ENCODE measurements at places on chromosomes 3 and 15. TPM values are rescaled to one million over a fixed set of nuclear protein-coding genes. Genes with fewer than 3 reads are reported as not detected.
A peak's percentile ranks its signal among the peaks of the same experiment; 100 is the strongest.

GRCh38 chr15:29518442-29518841 is 248.8 kb upstream of the NSMCE3 start:
- no peak overlapping the region for H3K4me3 ChIP-seq
- no peak for DNase-seq
- no peaks in the 10 kb centered on the region for H3K36me3 ChIP-seq
- no peaks in the 10 kb centered on the region for H3K27me3 ChIP-seq
- no peak overlapping the region for H3K27ac ChIP-seq

DNA sequence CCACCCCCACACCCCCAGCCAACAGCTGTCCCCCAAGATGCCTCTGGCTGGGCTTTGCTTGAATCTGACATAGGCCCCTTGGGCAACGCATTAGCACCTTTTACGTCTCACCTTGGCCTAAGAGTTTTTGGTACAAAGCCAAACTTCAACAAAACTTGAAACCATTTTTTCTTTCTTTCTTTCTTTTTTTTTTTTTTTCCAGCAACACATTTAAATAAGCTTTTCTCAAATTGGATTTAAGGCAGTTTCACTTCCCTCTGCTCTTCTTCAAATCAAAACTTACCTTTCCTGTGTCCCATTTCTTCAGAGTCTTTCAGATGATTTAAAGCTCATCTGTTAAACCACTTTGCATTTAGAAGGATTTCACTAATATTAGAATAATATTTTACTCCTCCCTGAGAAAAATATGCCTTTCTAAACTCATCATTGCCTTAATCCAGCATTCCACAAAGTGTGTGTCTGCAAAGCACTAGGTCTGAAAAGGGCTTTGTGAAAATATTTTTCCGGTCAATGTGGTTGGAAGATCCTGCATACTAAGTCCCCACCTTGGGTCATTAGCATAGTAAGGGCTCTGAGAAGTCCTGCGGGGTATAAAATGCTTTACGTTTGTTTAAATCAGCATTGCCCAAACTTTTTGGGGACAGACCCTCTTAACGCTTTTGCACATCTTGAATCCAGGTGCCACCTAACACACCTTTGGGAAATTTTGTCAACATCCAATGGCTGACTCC is 217.0 kb downstream of the TLE3 start:
- no peak for DNase-seq
- no peaks in the 10 kb centered on the region for H3K27me3 ChIP-seq
- no peaks in the 10 kb centered on the region for H3K36me3 ChIP-seq
- no peak overlapping the region for H3K4me3 ChIP-seq

GRCh38 chr3:194554473-194555123 is 67.8 kb upstream of the ATP13A3 start:
- H3K27me3 ChIP-seq: no peaks in the 10 kb centered on the region
- H3K4me3 ChIP-seq: no peak overlapping the region
- no peak overlapping the region for H3K27ac ChIP-seq
- no peak for DNase-seq

DNA sequence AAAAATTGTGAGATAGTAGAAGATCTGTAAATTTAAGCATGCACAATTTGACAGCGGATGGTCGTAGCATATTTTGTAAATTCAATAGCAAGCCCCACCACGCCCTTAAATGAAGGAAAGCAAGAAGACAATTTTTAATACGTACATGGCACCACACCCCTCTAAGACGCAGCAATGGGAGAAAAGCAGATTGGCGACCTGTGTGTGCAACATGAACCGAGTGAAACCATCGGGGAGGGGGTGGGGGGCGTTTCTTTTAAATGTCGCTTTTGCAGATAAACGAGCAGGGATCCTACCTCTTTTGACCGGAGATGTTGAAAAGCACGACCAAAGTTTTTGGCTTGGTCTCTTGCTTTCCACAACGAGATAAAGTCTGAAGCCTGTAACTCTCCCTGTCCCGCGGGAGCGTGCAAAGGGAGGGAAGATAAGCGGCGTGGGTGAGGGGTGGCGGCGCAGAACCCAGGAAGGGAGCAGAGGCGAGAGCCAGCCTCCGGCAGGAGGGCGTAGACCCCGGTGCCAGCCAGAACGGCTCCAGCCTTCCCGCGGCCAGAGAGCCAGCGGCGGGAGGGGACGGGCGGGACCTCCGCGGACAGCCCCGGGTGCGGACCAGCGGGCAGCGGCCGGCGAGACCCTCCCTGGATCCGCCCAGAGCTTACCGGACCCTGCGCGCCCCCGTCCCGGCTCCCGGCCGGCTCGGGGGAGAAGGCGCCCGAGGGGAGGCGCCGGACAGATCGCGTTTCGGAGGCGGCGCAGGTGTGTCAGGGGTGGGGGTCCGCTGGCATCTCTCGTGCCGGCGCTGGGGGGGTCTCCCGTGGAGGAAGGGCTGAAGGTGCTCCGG is at the start of gene CHL1:
CHL1 (plus strand) TSS at position 453 of the 838 bp plus-strand sequence. CDS start 123,014 bp downstream, outside the sequence.
- peaks cover 7% of the 10 kb centered on the region for H3K4me1 ChIP-seq
- H3K36me3 ChIP-seq: no peaks in the 10 kb centered on the region
- peak within 1 kb of the TSS; percentile 73 for H3K4me3 ChIP-seq

GRCh38 chr3:150603980-150604319 is 829 bp downstream of the SELENOT start:
- peak overlapping the region; percentile 99 for H3K27ac ChIP-seq
- peaks cover 87% of the 10 kb centered on the region for H3K4me1 ChIP-seq
- H3K4me3 ChIP-seq: peak overlapping the region; percentile 85
- no peak for DNase-seq

GRCh38 chr3:184003187-184003967 is 14.3 kb downstream of the ABCC5 start:
- H3K27me3 ChIP-seq: no peaks in the 10 kb centered on the region
- no peak for DNase-seq
- H3K4me1 ChIP-seq: peaks cover 44% of the 10 kb centered on the region
- peak overlapping the region; percentile 61 for H3K27ac ChIP-seq
- H3K4me3 ChIP-seq: no peak overlapping the region
- H3K36me3 ChIP-seq: peaks cover 11% of the 10 kb centered on the region

GRCh38 chr3:56484525-56485032 is 16.3 kb upstream of the ERC2 start:
- H3K27ac ChIP-seq: no peak overlapping the region
- DNase-seq: no peak
- H3K4me1 ChIP-seq: no peaks in the 10 kb centered on the region
- H3K27me3 ChIP-seq: no peaks in the 10 kb centered on the region
- no peaks in the 10 kb centered on the region for H3K36me3 ChIP-seq
- no peak overlapping the region for H3K4me3 ChIP-seq

GPR15 gene
- 1.7 TPM for total RNA-seq

- no peaks in the 10 kb centered on the region for H3K36me3 ChIP-seq
- no peak overlapping the region for H3K4me3 ChIP-seq
- no peak for DNase-seq
Observed at GRCh38 chr15:58509556-58509955, 77.8 kb downstream of the LIPC start.

DUOX2 gene
- total RNA-seq: 50.7 TPM

ITIH1 gene
- not detected for total RNA-seq

- H3K4me1 ChIP-seq: peaks cover 2% of the 10 kb centered on the region
- no peaks in the 10 kb centered on the region for H3K27me3 ChIP-seq
- no peak overlapping the region for H3K27ac ChIP-seq
- H3K36me3 ChIP-seq: no peaks in the 10 kb centered on the region
- no peak for DNase-seq
Observed at GRCh38 chr15:66570327-66570726, 4.5 kb upstream of the LCTL start.

DNA sequence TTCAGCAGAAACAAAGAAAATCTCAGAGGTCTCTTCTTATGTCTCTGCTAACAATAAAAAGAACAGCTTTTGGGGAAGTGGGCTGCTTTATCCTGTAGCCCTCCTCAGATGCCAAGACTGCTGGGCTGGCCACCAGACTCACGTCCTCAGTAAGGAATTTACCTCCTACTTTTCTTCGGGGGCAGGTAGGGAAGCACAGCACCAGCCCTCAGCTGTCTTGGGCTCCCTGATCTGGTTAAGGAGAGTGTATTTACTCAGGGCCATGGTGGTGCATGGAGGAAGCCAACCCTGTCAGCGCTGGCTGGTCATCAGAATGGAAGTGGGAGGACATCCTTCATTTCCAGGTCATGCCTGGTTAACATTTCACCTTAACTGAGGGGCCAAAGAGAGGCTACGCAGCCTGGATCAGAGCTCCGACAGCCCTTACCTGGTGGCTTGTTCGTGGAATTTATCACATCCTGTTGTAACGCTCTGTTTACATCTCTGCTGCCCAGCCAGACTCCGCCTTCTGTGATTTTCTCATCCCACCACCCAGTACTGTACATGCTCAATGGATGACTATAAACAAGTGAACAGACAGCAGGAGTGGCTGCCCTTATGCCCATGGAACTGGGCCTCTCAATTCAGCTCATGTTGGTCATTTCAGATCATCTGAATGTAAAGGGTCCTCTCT is 108.3 kb downstream of the IGF2BP2 start:
- H3K27ac ChIP-seq: peak overlapping the region; percentile 53
- no peaks in the 10 kb centered on the region for H3K36me3 ChIP-seq
- no peaks in the 10 kb centered on the region for H3K27me3 ChIP-seq
- H3K4me3 ChIP-seq: no peak overlapping the region
- DNase-seq: no peak
- no peaks in the 10 kb centered on the region for H3K4me1 ChIP-seq

CXCR6 gene
- 6.4 TPM for total RNA-seq

DNA sequence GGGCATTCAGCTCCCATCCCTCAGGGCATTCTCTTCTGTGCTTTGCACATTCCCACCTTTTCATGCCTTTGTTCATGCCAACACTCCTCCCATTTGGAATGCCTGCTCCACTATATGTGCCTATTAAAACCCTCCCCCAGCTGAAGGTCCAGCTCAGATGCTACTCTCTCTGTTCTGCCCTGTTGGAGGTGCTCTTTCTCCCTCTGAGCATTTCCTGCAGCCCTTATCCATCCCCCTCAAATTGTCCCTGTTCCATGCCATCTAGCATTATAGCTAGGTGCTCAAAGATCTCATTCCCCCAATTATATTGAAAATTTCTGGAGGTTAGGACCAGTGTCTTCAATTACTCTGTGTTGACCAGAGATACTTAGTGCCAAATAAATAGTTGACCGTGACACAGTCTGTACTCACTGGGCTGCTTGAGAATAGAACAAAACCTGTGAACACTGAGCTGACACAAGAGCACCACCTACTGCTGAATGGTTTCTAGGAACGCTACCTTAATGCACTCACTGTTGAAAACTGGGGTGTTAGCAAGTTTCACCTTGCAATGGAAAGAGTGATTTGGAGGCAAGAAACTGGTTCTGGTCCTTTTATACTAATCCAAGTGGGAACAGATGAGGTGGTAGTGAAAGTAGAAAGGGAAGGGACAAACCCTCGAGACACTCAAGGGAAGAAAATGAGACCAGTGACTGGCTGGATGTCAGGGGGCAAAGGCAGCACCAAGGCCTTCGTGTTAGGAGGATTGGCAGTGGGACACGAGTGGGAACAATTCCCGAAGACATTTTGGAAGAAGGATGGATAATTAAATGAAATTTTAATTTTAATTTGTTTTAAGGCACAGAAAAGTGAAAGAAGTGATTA is 289.8 kb upstream of the ROPN1 start:
- no peak overlapping the region for H3K4me3 ChIP-seq
- H3K4me1 ChIP-seq: peaks cover 9% of the 10 kb centered on the region
- no peaks in the 10 kb centered on the region for H3K27me3 ChIP-seq

Data from esophagus squamous epithelium (tissue), 5 donors.